ENCODE measurements at places on chromosomes 5 and 9. TPM values are rescaled to one million over a fixed set of nuclear protein-coding genes. Genes with fewer than 3 reads are reported as not detected.

DNA sequence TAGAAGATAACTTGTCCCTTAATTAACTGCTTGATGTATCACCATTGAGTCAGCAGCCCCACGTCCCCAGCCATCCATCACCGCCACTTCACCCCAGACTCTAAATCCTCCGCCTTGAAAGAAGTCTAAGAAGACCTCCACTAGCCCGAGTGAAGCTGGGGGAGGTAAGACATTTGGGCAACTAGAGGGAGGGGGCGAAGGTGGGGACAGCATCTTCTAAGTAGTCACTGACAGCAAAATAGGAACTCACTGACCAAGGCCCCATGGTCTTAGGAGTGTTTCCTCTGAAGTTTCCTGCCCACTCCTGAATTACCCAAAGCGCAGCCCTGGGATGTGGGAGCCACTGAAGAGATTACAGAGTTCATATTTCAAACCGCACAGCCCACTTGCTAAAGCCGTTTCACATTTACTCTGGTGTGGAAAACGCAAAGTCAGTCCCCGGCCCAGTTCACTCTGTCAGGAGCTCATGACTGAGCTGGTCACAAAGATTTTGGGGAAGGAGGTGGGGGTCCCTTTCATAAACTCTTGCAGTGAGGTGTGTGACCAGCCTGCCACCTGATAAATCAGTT is 107.4 kb downstream of the LHFPL2 start:
- H3K4me1 ChIP-seq, result peaks cover 11% of the 10 kb centered on the region
- H3K36me3 ChIP-seq, result no peaks in the 10 kb centered on the region
- no peak overlapping the region for H3K27ac ChIP-seq
- no peak overlapping the region for H3K4me3 ChIP-seq
- peaks cover 3% of the 10 kb centered on the region for H3K27me3 ChIP-seq
- no peak for DNase-seq

- H3K36me3 ChIP-seq, result no peaks in the 10 kb centered on the region
- DNase-seq, result no peak
- H3K4me1 ChIP-seq, result no peaks in the 10 kb centered on the region
- H3K27me3 ChIP-seq, result peaks cover 2% of the 10 kb centered on the region
- no peak overlapping the region for H3K27ac ChIP-seq
Observed at GRCh38 chr9:124217836-124218437, 39.8 kb upstream of the NEK6 start.

- no peak overlapping the region for H3K4me3 ChIP-seq
- peaks cover 44% of the 10 kb centered on the region for H3K27me3 ChIP-seq
- H3K27ac ChIP-seq, result no peak overlapping the region
- no peak for DNase-seq
- H3K36me3 ChIP-seq, result no peaks in the 10 kb centered on the region
- H3K4me1 ChIP-seq, result peaks cover 12% of the 10 kb centered on the region
Observed at GRCh38 chr5:146794326-146795029, 84.1 kb downstream of the PPP2R2B start.

DNA sequence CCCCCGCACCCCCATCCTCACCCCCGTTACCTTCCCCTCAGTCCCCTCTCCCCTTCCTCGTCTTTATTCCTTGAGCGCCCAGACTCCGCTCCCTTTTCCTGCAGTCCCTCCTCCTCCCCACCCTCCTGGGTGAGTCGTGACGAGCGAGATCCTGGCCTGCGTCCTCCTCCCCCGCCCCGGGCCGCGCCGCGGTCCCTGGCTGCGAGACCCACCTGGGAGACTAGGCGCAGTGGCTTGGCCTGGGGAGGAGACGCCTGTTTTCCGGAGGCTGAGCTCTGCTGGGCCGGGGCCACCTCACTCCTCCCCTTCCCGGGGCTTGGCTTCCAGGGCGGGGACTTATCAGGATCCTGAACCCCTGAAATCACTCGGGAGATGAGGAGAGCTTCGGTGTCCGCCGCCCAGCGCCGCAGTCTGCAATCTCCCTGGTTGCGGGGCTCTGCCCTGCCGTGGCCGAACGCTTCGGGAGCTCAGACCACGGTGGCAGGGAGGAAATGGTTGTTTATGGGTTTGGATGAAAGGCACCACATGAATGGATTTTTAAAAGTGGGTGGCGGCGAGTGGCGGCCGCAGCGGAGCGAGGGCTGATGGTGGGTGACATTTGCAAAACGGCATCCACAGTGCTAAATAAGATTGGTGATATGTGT is 984 bp downstream of the STXBP1 start:
- H3K4me1 ChIP-seq, result peaks cover 12% of the 10 kb centered on the region
- no peaks in the 10 kb centered on the region for H3K36me3 ChIP-seq
- H3K4me3 ChIP-seq, result peak overlapping the region; percentile 78
- peak; percentile 19 for DNase-seq
- peaks cover 50% of the 10 kb centered on the region for H3K27me3 ChIP-seq
- peak overlapping the region; percentile 46 for H3K27ac ChIP-seq

The PCDHGB6 gene
- total RNA-seq, result 23.1 TPM

The EPB41L4B gene
- 7.8 TPM for total RNA-seq

All from progenitor cell of endocrine pancreas (in vitro differentiated cells).